MV-4-11 (cell line): ENCODE measurements at places on chromosomes 6 and 20.

DNA sequence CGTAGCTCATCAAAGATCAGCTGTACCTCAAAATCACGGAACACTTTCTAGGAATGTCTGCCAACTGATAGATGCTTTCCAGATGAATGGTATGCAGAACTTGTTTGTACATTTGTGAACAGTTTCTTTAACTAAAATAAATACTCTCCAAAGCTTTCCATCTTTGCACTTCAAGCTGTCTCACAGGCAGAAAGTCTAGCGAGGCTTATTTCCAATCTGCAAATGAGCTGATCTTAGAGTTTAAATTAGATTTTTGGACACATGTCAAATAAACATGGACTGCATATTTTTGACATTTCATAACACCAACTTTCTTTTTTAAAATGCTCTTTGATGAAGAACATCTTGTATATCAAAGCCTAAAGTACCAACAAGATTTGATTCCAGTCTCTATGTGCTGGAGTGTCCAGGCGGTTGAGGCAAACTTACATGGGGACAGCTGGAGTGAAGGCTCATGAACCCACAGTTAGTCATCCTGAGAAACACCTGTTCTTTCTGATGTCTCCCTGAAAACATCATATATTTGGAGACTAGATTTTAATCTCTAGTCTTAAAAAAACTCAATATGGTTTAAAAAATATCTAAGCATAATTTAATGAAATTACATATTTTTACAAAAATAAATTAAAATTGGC is 268.6 kb upstream of the AGPAT4 start:
- no peak for DNase-seq

DNA sequence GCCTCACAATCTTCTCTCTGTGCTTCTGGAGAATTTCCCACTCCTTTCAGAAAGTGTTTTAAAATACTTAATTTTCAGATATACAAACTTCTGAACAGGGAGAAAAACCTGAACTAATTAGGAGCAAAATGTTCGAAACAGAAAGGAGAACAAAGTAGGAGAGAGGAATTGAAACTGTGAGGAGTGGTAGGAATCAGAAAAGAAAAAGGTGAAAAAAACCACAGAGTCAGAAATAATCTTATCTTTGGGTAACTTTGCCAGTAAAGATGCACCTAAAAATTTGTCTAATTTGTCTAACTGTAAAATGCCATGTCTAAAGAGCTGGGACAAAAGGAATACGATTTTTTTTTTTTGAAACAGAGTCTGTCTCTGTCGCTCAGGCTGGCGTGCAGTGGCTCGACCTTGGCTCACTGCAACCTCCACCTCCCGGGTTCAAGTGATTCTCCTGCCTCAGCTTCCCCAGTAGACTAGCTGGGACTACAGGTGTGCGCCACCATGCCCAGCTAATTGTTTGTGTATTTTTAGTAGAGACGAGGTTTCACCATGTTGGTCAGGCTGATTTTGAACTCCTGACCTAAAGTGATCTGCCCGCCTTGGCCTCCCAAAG is 4.7 kb upstream of the RIPOR2 start:
- DNase-seq = peak; percentile 73

GRCh38 chr20:53165452-53165851 is 193.3 kb downstream of the TSHZ2 start:
- no peak for DNase-seq

GRCh38 chr20:52425701-52426100 is 234.1 kb upstream of the ZFP64 start:
- DNase-seq = no peak

DNA sequence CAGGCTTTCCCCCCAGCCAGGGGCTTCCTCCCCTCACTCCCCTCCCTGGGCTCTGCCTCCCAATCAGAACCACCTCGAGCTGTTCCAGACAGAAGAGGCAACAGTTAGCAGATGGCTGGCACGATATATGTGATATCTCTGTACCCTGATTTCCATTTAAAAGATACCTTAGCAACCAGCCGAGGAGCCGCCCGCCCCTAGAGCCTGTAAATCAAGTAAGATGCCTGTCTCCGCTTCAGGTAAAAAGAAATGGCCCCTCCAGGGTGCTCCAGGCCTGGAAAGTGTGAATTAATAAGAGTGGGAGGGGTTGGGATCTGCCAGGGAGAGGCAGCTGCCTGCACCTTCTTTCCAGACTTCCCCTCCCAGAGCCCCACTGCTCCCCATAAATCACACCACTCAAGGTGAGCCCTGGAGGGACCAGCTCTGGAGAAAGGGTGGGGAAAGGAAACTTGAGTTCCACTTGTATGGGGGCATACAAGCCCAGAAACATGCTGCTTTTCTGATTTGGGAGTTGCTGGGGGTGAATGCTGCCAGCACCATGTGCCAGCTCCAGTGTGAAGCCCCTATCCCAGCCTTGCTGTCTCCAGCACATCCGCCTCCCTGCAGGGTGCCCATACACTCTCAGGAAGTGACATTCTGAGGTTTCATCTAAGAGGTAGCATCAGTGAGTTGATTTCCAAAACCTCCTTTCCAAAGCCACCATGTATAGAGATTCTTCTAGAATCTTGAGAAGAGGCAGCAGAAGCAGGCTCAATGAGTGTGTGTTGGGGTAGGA is 148.0 kb downstream of the LRFN2 start:
- DNase-seq = no peak

DNA sequence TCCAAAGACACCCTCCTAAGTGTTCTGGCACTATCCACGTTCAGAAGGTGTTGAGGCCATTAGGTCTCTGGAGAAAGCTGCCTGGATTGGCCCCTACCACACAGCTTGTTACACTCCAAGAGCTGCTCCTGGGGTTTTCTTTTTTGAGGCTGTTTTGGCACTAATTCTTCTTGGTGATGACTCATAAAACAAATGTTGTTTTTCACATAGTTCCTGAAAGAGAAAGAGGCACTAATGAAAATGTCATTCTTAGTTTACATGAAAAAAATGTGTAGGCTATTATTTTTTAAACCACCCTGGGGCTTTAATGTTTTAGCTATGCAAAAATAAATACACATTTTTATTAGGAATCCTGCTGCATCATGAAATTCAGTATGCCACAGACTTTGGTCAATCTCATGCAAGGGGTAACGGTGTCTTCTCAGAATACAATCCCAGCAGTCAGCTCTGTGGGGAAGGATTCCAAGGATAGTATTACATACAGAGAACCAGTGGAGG is 38.1 kb downstream of the TBPL1 start:
- no peak for DNase-seq

- DNase-seq = no peak
Observed at GRCh38 chr6:81762606-81763005, 10.1 kb upstream of the TENT5A start.

GRCh38 chr20:3734111-3734843 is 1.8 kb downstream of the HSPA12B start:
- DNase-seq = no peak

GRCh38 chr6:6891949-6892461 is 215.8 kb upstream of the RREB1 start:
- peak; percentile 56 for DNase-seq

DNA sequence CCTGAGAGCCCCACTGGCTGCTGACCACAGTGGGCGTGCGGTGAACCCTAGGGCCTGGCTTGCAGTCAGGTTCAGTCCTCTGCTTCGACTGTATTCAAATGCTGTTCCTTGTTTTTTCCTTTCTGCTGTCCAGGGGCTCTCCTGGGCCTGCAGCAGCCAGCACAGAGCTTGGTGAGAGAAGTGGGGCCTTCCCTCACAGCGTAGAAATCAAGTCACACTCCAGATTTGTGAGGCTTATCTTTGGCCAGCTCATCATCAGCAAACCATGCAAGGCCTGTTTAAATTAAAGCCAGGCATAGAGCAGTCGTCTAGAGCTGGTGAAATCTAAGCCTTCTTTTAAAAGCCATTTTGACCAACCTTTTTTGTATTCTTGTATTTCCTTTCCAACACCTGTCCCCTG is 8.4 kb downstream of the FAM120B start:
- DNase-seq = no peak

DNA sequence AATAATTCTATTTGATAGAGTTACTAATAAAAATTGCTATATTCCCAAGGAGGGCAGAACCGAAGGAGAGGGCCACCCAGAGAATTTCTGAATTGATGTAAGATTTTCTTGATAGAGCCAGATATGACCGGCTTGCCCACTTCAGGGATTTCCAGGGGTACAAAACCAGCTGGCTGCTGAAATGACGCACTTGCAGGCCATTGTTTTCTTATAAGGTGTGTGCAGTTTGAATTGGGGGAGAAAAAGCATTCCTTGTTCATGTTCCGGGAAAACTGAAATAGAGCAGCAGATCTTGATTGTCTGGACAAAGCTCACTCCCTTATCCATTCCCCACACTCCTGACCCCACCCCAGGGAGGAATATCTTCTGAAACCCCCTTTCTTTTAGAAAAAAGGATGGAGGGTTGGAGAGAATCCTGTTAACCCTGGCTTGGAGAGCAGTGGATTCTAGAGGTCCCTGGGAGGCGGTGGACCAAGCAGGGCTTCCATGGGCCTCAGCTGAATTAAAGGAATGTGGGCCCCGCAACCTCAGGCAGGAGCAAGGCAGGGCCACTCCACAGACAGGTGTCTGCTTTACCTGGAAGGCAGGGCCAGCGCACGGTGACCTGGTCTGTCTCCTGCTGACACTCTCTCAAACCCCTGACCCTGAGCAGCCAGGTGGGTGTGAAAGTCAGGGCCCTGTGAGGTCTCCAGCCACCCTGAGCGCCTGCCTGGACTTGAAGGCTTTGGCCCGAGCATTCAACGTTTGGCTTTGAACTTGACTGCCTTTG is 96.4 kb downstream of the TMEM170B start:
- no peak for DNase-seq

- no peak for DNase-seq
Observed at GRCh38 chr20:16061351-16061750, 511.9 kb downstream of the KIF16B start.

DNA sequence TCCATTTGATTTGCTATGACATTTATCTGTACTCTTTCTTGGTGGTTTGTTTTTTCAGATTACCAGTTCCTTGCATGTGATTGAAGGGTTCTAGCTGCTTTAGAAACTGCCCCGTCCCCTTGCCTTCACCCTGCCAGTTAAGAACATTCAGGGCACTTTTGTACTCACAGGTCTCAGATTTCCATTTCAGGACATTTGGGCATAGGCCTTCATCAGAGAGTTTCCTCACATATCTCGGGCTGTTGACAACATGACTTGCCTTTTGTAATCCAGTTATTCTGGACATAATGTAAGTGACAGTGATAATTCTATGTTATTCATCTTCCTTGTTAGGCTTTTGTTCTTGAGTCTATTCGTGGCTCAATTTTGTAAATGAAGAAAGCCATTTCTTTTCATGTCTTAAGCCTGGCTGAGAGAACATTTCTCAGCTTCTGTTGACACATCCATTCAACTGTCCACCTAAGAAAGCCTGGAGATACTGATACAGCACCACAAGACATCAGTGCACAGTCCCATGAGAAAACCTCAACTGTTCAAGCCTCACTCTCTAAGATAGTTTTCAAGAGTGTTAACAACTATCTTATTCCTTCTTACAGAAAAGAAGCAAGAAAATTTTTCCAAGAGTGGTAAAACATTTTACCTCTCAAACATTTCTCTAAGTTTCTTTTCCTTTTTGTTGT is 209.3 kb upstream of the SGK1 start:
- no peak for DNase-seq

GRCh38 chr6:36682328-36683144 is 4.0 kb downstream of the CDKN1A start:
- DNase-seq = peak; percentile 54

DNA sequence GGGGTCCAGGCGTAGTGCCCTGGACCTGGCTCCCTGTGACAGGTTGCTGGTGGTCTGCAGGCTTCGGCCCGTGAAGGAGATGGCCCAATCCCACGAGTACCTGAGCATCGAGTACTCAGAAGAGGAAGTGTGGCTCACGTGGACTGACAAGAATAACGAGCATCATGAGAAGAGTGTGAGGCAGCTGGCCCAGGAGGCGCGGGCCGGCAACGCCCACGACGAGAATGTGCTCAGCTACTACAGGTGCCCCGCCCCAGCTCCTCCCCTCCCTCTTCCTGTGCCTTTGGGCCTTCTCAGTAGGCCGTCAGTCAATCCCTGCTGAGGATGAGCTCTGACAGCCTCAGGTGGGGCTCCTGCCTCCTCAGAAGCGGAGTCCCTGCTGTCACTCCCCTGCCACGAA is 42.6 kb downstream of the UQCC2 start:
- no peak for DNase-seq

DNA sequence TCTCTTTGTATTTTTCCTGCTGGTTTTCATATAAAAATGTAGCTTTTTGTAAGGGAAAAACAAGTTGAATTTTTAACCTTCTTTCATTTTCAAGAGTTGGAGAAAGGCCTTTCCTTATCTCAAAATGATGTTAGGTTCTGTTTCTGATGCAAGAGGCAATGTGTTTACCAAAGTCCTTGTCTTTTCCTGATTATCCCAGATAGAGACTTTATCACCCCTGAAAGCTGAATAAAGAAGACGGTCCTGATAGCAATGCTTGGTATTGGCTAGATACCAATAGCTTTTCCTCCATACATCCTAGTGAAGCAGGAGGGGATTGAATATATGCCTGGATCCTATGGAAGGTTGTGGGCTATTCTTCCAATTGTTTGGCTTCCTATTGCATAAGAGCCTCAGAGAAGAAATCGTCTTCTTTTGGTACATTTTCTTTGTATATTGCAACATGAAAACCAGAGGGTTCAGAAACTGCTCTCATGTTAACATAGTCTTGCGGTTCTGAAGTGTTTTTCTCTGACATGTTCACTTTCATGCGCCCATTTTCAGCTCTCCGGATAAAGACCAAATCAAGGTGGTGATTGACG is 5.5 kb downstream of the PNLDC1 start:
- peak; percentile 87 for DNase-seq

- peak; percentile 29 for DNase-seq
Observed at GRCh38 chr6:32920715-32921114, 20.1 kb downstream of the HLA-DMB start.

GRCh38 chr6:89580997-89581666 is 57.4 kb downstream of the LYRM2 start:
- DNase-seq = no peak

DNA sequence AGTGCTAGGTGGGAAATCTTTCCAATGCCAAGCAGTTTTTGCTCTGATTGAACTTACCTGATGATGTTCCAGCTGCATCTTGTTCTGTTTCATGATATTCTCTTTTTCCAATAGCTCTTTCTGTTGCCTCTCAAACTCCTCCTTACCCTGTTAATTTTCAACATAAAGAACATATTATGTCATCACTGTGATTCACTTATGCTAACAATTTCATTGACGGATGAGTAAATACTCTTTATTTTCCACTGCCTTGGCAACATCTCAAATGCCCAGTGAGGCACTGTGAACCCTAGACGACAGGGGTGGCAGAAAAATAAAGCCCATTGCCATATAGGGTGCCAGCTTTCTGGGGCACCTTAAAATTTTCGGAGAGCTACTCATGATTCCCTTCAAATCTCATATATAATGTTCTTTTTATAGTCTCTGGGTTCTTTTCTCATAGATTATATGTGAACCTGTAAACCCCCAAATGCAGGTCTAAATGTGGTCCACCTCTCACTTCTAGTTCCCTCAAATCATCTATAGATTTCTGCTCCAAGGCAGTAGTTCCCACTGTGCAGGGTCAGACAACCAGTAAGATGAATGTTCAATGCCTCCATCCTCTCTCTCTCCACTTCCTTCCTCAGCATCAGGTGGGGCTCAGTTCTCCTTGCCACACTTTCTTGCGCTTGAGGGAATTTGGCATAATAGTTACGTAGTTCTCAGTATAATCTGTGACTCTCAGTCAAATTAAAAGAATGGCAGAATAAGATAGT is 44.1 kb downstream of the NEDD9 start:
- no peak for DNase-seq

- no peak for DNase-seq
Observed at GRCh38 chr6:50655848-50656453, 57.4 kb upstream of the TFAP2D start.

- DNase-seq = no peak
Observed at GRCh38 chr6:106546261-106546690, 83.0 kb downstream of the RTN4IP1 start.

- no peak for DNase-seq
Observed at GRCh38 chr6:15038013-15038791, 207.7 kb upstream of the JARID2 start.
